Stimulated activated CD4-positive, alpha-beta T cell treated with anti-CD3 and anti-CD28 coated beads, Interleukin-4, amount 100 ng/mL, for 48 hours (primary cell): ENCODE measurements at places on chromosomes 1 and 21.

- no peak for DNase-seq
Observed at GRCh38 chr1:31478167-31478566, 65.2 kb downstream of the SERINC2 start.

GRCh38 chr1:207958376-207959139 is 47.6 kb upstream of the CD34 start:
- no peak for DNase-seq

DNA sequence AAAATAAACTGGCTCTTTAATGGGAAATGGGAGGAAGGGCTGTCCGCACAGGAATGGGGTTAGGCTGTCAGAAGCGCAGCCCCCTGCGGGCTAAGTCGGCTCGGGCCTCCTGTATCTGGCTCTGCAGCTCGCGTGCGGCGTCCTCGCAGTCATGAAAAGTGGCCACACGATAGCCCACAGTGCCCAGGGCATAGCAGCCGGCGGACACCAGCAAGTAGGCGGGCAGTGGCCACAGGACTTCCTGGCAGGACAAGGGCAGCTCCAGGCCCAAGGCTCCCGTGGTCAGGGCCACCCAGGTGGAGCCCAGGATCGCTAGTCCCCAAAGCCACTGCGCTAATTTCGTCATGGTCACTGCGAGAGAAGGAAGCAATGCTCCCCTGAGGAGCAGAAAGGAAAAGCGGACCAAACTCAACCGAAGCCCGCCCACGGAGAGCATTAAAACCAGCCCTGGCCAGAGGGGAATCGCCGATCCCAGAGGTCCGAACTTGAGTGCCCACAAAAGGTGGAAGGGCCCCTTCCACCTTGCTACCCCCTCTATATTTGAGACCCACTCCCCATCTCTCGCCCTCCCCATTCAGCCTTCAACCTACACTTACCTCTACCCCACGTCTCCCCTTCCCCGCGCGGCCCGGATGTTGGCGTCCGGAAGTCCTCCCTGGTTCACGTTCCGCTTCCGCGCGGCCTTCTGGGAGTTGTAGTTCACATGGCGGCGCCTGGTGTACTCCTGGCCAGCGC is at the start of gene DPM3:
TSS of gene DPM3 (minus strand) at position 637 of the 735 bp plus-strand sequence. CDS start at position 346, 291 bp downstream.
- peak; percentile 89 for DNase-seq

- DNase-seq: no peak
Observed at GRCh38 chr1:161080441-161081405, 8.6 kb downstream of the NECTIN4 start.

- DNase-seq: no peak
Observed at GRCh38 chr1:11682799-11683198, 1.9 kb upstream of the MAD2L2 start.

DNA sequence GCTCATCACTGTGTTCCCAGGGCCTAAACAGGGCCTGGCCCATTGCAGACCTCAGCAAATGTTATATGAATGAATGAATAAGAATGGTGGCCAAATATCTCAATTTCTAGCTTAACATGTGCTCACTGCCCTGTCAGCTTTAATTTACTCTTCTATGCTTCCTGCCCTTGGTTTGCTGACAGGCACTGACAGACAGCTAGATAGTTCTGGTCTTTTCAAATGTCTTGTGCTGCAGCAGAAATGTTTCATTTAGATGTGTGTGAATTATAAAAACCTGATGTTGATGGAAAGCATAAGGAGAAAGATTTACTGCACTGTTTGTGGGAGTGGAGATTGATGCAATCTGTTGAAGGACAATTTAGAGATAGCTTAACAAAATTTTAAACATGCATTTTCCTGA is 48.9 kb downstream of the LPAR3 start:
- DNase-seq: no peak

GRCh38 chr1:203305809-203306088 is 430 bp downstream of the BTG2 start:
- no peak for DNase-seq

DNA sequence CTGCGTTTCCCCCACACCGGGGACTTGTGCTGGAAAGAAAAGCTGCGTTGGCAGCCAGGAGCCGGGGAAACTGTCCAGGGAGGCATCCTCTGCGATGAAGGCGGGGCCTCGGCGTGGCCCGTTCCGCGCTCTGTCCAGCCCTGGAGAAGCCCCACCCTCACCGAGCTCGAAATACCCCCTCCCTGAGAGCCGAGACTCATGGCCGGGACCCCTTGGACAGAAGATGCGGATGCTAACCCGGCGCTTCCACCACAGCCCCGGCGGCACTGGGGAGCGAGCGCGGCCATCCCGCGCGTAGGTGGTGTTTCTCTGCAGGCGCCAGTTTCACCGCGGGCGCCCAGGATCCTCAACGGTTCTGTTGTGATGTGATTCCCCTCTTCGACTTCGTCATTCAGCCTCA is 31.6 kb downstream of the PDE9A start:
- no peak for DNase-seq

DNA sequence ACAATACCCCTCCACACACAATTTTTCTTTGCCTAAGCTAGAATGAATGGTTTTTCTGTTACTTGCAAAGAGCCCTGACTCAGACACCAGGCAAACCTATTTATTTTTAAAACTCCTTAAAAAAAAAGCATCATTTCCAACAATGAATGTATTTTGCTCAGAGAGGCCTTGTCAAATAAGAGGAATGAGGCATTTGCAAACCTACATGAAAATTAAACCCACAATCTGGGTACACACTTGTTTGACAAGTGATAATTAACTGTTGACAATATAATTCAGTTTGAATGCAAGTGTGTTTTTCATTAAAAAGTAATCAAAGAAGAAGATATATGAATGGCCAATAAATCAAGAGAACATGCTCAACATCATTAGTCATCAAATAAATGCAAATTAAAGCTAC is 339.5 kb downstream of the PTPRU start:
- DNase-seq: no peak

GRCh38 chr1:208254862-208255261 is 10.7 kb upstream of the PLXNA2 start:
- no peak for DNase-seq

- DNase-seq: no peak
Observed at GRCh38 chr21:44947111-44947929, 7.5 kb downstream of the SLX9 start.

- no peak for DNase-seq
Observed at GRCh38 chr1:68384872-68385411, 64.8 kb downstream of the RPE65 start.

DNA sequence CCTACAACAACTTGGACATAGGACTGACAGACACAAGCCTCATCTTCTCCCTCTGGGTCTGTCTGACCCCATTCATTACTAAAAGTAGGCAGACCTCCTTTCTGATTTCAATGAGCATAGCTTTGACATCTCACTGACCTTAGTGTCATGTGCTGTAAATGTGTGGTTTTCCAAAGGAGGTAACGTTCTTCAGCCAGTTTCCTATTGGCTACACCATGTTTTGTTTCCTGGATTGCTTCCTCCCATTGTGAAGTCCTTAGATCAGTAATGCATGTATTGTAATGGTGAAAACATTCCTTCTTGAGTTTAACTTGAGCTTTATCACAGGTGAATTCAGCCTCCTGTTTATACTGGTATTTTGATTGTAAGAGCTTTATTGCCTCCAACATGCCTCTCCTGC is 20.6 kb downstream of the STXBP3 start:
- DNase-seq: no peak

DNA sequence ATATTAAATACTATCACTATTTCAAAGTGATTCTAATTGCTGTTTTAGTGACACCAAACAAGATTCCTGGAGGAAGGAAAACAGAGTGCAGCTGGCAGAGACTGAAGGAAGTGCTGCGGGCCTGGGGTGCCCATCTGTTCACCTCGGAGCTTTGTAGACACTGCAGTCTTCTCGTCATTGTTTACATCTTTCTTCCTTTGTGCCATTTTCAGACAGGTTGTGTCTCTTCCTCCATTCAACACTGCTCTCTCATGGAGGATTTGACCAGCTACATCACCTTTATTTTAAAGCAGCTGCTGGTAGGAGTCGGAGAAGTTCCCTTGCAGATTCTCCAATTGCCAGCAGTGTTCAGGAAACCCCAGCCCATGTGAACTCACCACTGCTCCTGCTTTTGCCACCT is 37.3 kb downstream of the ABCA4 start:
- no peak for DNase-seq

DNA sequence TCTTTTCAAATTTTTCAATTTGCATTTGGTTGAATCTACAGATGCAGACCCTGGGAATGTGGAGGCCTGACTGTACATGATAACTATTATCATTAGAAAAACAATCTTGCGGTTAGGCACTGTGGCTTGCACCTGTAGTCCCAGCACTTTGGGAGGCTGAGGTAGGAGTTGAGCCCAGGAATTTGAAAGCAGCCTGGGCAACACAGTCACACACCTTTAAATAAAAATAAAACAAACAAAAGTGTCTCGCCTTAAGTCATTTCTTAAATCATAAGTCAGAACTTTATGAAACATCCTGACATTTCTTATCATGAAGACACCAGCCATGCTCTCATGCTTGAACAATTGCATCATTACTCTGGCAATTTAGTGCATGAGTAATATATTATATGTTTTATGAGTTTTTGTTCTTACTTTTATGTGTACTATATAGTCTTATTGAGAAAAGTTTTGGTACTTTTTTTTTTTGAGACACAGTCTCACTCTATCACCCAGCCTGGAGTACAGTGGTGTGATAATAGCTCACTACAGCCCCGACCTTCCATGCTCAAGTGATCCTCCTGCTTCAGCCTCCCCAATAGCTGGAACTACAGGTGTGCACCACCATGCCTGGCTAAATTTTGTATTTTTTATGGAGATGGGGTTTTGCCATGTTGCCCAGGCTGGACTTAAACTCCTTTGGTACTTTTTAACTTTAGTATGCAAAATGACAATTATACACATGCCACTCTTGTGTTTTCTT is 7.8 kb downstream of the TBX19 start:
- DNase-seq: no peak

GRCh38 chr1:115140442-115141144 is 51.3 kb upstream of the TSPAN2 start:
- DNase-seq: no peak

- DNase-seq: no peak
Observed at GRCh38 chr21:22573834-22574233, 1575.6 kb downstream of the NCAM2 start.

- no peak for DNase-seq
Observed at GRCh38 chr1:198019126-198019525, 102.0 kb downstream of the LHX9 start.

DNA sequence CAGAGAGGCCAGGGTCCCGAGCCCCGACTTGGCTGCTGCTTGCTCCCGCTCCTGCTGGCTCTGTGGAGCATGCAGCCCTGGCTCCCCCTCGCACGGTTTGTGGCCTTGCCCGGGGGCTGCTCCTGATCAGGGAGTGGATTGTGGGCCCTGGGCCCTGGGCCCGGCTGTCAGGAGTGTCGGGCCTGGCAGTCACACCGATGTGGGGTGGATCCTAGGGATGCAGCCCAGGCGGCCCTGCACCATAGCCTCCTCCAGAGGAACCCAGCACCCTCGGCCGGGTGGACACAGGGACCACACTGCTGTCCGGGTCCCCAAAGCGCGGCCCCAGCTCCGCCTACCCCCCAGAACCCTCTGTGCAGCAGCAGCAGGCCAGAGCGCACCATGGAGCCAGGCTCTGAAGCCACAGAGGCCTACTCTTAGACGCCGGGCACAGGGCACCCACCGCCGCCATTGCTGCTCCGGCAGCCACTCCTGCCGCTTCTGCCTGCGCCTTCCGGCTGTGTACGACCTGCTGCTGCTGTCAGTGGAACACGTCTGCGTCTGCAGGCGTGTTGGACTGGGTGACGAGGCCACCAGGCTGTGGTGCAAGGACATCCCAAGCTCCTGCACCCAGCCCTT is 9.4 kb downstream of the SLX9 start:
- no peak for DNase-seq

DNA sequence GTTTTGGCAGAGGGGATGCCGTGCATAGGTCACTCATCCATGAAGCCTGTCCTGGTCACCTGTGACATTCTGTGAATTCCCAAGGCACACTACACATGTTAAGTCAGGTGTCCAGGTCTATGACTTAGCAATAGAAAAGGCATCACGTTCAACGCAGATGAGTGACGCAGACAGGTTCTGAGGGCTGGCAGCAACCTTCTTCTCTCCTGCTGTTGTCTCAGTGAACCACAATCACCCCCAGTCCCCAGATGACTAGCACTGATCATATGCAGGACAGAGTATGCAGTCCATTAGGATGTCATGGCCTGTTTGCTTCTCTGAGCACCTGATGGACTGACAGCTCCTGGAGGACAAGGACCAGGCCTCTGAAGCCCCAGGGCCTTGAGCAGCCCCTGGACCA is 157.8 kb upstream of the KAZN start:
- DNase-seq: no peak

GRCh38 chr1:33578557-33579448 is 106.4 kb downstream of the ZSCAN20 start:
- DNase-seq: no peak

DNA sequence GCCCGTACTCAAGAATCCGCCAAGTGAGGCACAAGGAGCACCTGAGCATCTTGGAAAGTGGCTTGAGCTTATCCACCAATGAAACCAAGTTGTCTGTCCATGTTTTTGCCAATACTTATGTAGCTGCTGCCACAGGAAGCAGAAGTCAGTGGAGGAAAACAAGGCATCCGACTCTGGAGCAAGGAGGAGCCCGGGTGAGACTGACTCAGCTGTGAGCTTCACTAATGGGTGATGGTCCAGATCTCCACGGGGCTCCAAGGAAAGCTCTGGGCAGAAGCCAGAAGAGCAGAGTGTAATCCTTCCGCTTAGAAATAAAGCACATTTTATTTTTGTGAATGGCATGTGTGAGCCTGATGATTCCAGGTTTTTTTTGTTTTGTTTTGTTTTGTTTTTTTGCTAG is 12.3 kb upstream of the SSR2 start:
- DNase-seq: no peak

DNA sequence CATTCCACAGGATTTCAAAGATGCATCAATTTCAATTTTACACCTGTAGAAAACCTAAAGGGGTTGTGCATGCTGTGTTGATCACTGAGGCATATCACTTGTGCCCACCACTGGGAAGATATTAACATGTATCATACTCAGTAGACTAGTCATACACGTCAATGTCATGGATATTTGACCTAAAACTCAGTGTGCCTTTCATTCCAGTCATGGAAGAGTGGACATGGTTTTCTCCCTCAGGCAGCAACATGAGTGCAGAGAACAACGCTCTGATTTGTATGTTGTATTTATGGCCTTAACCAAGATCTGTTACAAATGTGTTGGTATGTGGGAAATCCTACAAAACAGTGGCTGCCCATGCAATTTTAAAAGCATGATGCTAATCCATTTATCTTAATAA is 6.1 kb upstream of the C1orf53 start:
- DNase-seq: no peak

DNA sequence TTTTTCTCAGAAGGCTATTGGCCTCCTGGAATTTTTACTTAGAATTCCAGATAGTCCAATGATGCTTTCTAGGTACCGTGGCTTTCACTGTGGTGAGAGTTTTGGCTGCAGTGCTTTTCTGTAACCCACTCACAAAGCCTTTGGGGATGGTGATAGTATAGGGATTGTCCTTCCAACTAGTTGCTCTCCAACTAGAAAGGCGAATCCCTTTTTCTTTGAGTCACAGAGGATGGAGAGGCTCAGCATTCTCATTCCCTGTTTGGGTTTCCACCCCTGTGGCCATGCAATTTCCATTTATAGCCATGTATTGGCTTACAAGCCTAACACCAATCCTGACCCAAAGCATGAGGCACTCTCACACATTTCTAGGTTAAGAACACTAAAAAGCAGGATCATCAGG is 300.3 kb downstream of the DISC1 start:
- no peak for DNase-seq

GRCh38 chr1:30415171-30415940 is 308.0 kb downstream of the MATN1 start:
- no peak for DNase-seq
